T-cell (primary cell): ENCODE measurements at places on chromosomes 1 and 21.

DNA sequence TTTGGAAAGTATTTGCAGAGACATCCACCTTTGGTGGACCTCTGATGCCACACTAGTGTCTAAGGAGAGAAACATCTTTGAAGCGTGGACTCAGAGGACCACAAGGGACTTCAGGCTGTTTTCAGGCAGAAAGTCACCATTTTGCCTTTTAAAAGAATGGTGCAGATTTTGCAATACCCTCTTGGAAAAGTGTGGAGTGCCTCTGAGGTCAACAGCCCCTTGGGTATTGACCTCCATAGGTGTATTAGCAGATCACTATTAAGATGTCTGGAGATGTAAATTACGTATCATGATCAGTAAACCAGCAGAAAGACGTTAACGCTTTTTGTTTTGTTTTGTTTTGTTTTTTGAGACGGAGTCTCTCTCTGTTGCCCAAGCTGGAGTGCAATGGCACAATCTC is 87.0 kb downstream of the INTS7 start:
- DNase-seq: no peak
- H3K36me3 ChIP-seq: peaks cover 9% of the 10 kb centered on the region
- H3K27me3 ChIP-seq: no peaks in the 10 kb centered on the region
- no peak overlapping the region for H3K4me3 ChIP-seq
- H3K4me1 ChIP-seq: peaks cover 3% of the 10 kb centered on the region

GRCh38 chr21:28266061-28266460 is 726.6 kb downstream of the LTN1 start:
- H3K27me3 ChIP-seq: no peaks in the 10 kb centered on the region
- DNase-seq: no peak
- H3K27ac ChIP-seq: no peak overlapping the region
- H3K4me3 ChIP-seq: no peak overlapping the region

- peaks cover 23% of the 10 kb centered on the region for H3K4me1 ChIP-seq
- H3K27ac ChIP-seq: peak overlapping the region; percentile 68
- H3K4me3 ChIP-seq: no peak overlapping the region
- no peaks in the 10 kb centered on the region for H3K27me3 ChIP-seq
- DNase-seq: peak; percentile 49
Observed at GRCh38 chr1:156124557-156125483, 10.3 kb downstream of the LMNA start.

- no peak overlapping the region for H3K27ac ChIP-seq
- peaks cover 6% of the 10 kb centered on the region for H3K27me3 ChIP-seq
- H3K4me3 ChIP-seq: no peak overlapping the region
Observed at GRCh38 chr1:204107892-204108291, 35.0 kb downstream of the SOX13 start.

- no peaks in the 10 kb centered on the region for H3K4me1 ChIP-seq
- H3K27ac ChIP-seq: no peak overlapping the region
- no peak overlapping the region for H3K4me3 ChIP-seq
- no peaks in the 10 kb centered on the region for H3K27me3 ChIP-seq
- no peak for DNase-seq
Observed at GRCh38 chr1:2344744-2345296, 46.5 kb downstream of the MORN1 start.

DNA sequence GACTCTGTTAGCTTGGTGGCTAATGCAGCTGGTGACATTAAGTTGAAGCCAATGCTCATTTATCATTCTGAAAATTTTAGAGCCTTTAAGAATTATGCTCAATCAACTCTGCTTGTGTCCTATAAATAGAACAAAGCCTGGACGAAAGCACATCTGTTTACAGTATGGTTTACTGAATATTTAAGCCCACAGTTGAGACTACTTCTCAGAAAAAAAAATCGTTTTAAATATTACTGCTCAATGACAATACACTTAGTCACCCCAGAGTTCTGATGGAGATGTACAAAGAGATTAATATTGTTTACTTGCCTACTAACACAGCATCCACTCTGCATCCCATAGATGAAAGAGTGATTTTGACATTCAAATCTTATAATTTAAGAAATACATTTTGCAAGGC is 79.6 kb downstream of the NEGR1 start:
- no peak for DNase-seq
- H3K27me3 ChIP-seq: no peaks in the 10 kb centered on the region
- no peak overlapping the region for H3K27ac ChIP-seq
- H3K36me3 ChIP-seq: no peaks in the 10 kb centered on the region
- H3K4me3 ChIP-seq: no peak overlapping the region

DNA sequence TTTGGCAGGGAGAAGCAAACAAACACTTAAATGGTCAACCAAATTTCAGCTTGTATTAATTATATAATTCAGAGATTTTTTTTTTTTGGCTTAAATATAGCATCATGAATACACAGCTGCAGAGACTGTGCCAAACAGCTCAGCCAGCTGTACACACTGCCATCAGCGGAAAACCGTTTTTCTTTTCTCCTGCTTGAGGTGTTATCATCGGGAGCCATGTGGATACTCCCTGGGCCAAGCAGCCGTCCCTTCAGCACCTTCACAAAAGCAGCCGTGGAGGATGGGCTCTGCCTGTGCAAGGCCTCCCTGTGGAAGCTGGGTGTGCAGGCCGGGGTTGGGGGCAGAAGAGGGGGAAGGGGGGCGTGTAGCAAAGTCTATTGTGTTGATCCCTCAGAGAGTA is 85.0 kb downstream of the NUF2 start:
- H3K4me1 ChIP-seq: no peaks in the 10 kb centered on the region
- no peaks in the 10 kb centered on the region for H3K36me3 ChIP-seq
- no peak overlapping the region for H3K4me3 ChIP-seq
- no peak overlapping the region for H3K27ac ChIP-seq
- DNase-seq: no peak

DNA sequence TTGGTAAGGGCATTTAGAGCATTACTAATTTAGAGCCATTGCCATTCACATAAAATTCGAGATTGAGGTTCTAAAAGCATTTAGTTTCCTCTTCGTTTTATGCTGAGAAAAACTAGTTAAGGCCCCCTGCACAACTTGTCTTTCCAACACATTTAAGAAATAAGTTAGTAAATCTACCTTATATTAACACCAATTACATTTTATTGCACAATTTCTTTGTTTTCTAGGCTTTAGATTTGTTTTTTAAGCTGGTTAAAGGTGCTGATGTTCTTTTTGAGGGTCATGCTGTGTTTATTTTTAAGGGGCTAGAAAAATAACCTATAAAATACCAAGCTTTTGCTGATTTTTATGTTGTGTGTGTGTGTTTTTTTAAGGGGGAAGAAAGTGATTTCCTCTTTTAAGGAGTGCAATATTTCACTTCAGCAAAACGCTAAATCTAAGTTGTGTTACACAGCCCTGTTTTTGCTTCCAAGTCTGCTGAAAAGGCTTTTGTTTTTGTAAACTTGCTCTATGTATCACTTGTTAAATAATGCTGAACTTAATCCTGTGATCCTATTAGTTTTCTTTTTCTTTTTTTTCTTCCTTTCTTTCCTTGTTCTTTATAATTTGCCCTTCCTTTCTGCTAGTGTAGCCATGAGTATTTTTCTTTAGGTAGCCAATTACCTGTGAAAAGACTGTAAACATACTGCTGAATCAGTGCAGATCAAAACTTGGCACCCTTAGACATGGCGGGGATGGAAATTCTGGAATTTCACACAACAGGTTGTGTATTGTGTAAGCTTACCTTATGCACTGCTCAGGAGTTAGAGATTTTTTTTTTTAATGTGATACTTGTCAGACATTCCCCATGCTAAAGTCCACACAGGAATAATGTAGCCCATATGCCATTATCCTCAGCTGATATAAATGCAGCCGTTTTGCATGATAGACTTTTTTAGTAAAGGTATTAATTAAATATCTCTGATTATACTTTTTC is 1.5 kb downstream of the CEPT1 start:
- DNase-seq: no peak
- H3K36me3 ChIP-seq: no peaks in the 10 kb centered on the region
- H3K4me1 ChIP-seq: peaks cover 33% of the 10 kb centered on the region
- peak overlapping the region; percentile 97 for H3K4me3 ChIP-seq

DNA sequence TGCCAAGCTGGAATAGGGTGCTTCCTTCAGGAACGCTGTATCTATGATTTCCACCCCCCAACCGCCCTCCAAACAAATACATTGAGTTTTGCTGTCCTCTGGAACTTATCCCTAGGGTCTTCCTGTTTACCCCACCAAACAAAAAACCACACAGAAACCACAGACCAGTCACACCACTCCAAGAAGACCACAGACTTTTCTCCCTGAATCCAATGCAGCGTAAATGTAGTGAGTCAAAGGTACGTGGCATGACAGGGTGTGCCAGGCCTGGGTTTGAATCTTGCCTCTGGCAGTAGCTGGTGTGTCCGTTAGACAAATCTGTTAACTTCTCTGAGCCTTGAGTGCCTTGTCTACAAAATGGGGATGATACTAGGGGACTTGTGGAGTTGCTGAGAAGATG is 27.8 kb downstream of the ASAP3 start:
- DNase-seq: no peak
- no peak overlapping the region for H3K4me3 ChIP-seq
- H3K27ac ChIP-seq: no peak overlapping the region
- peaks cover 37% of the 10 kb centered on the region for H3K27me3 ChIP-seq
- no peaks in the 10 kb centered on the region for H3K36me3 ChIP-seq

- H3K4me3 ChIP-seq: no peak overlapping the region
- DNase-seq: no peak
- H3K27ac ChIP-seq: no peak overlapping the region
- H3K36me3 ChIP-seq: no peaks in the 10 kb centered on the region
Observed at GRCh38 chr1:234721476-234722269, 111.7 kb upstream of the IRF2BP2 start.

- no peaks in the 10 kb centered on the region for H3K27me3 ChIP-seq
- peak overlapping the region; percentile 20 for H3K27ac ChIP-seq
Observed at GRCh38 chr1:25544243-25544764, 898 bp downstream of the LDLRAP1 start.

DNA sequence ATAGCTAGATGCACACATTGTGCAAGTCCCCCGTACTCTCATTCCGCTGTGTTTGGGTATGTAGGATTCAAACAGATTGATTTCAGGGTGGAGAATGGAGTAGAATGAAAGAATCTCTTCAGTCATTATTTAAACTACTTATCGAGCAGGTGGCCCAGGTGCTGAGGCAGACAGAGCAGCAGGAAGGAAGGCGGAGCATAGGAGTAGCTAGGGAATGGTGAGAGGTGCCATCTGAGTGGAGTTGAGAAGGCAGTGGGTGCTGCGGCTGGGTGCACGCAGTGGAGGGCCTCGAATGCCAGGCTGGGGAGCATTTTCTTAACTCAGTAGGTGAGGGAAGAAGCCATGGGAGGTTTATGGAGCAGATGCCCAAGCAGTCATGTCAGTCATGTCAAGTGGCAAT is 45.2 kb upstream of the CD101 start:
- H3K36me3 ChIP-seq: no peaks in the 10 kb centered on the region
- H3K27me3 ChIP-seq: no peaks in the 10 kb centered on the region
- no peaks in the 10 kb centered on the region for H3K4me1 ChIP-seq
- no peak for DNase-seq
- no peak overlapping the region for H3K4me3 ChIP-seq

- H3K4me3 ChIP-seq: no peak overlapping the region
- DNase-seq: no peak
- no peak overlapping the region for H3K27ac ChIP-seq
Observed at GRCh38 chr1:160374306-160375110, 7.6 kb downstream of the NHLH1 start.

DNA sequence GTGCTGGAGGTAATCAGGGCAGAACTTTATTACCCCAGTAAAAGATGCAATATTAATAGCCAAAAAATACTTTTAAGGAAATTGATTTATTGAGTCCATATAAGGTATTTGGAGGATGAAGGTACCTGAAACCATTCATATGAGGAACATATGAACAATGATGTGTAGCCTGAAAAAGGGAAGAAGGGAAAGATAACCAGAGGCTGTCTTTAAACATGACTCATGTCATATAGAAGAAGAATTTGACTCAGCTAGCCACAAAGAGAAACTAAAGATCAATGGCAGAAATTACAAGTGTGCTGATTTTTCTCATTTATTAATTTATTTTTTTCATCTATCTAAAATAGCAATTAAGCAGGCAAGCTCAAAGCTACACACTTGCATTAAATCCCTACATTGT is 136.2 kb upstream of the DUSP10 start:
- H3K27me3 ChIP-seq: peaks cover 5% of the 10 kb centered on the region
- no peak overlapping the region for H3K4me3 ChIP-seq
- no peaks in the 10 kb centered on the region for H3K36me3 ChIP-seq

GRCh38 chr1:214317300-214317699 is 36.3 kb downstream of the SMYD2 start:
- H3K4me3 ChIP-seq: no peak overlapping the region
- H3K27ac ChIP-seq: no peak overlapping the region
- H3K27me3 ChIP-seq: no peaks in the 10 kb centered on the region
- peaks cover 4% of the 10 kb centered on the region for H3K36me3 ChIP-seq
- H3K4me1 ChIP-seq: no peaks in the 10 kb centered on the region

- DNase-seq: no peak
- peaks cover 4% of the 10 kb centered on the region for H3K27me3 ChIP-seq
- no peak overlapping the region for H3K27ac ChIP-seq
Observed at GRCh38 chr1:101407505-101408211, 170.8 kb downstream of the S1PR1 start.

GRCh38 chr1:152954436-152954835 is 7.4 kb downstream of the SPRR5 start:
- no peak overlapping the region for H3K4me3 ChIP-seq
- DNase-seq: no peak
- H3K27ac ChIP-seq: no peak overlapping the region
- no peaks in the 10 kb centered on the region for H3K36me3 ChIP-seq

GRCh38 chr1:203346060-203346768 is 4.7 kb downstream of the FMOD start:
- H3K4me3 ChIP-seq: no peak overlapping the region
- H3K27me3 ChIP-seq: peaks cover 41% of the 10 kb centered on the region
- H3K27ac ChIP-seq: no peak overlapping the region
- peaks cover 11% of the 10 kb centered on the region for H3K4me1 ChIP-seq
- no peak for DNase-seq

DNA sequence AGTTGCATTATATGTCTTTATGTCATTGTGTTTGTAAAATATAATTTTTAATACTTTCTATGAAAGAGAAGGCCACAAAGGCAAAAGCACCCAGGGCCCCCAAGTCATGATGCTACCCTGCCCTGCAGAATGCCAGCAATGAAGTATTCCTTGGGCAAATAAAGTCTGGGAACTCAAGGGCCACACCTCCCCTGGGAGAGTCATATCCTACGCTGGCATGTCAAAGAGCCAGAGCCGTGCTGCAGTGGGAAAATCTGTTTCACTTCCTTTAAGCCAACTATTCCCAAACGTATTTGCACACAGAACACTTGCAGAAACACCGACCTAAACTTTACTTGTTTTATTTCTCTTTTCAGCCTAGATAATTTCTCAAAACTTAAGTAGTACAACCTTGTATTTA is 98.4 kb upstream of the KAZN start:
- no peak overlapping the region for H3K27ac ChIP-seq
- H3K4me3 ChIP-seq: no peak overlapping the region
- no peak for DNase-seq
- H3K27me3 ChIP-seq: no peaks in the 10 kb centered on the region
- H3K4me1 ChIP-seq: no peaks in the 10 kb centered on the region
